ENCODE measurements at places on chromosomes 7 and 10.

- DNase-seq, result no peak
These were observed 299.1 kb downstream of the GRID1 start for GRCh38 chr10:86067436-86068050.

DNA sequence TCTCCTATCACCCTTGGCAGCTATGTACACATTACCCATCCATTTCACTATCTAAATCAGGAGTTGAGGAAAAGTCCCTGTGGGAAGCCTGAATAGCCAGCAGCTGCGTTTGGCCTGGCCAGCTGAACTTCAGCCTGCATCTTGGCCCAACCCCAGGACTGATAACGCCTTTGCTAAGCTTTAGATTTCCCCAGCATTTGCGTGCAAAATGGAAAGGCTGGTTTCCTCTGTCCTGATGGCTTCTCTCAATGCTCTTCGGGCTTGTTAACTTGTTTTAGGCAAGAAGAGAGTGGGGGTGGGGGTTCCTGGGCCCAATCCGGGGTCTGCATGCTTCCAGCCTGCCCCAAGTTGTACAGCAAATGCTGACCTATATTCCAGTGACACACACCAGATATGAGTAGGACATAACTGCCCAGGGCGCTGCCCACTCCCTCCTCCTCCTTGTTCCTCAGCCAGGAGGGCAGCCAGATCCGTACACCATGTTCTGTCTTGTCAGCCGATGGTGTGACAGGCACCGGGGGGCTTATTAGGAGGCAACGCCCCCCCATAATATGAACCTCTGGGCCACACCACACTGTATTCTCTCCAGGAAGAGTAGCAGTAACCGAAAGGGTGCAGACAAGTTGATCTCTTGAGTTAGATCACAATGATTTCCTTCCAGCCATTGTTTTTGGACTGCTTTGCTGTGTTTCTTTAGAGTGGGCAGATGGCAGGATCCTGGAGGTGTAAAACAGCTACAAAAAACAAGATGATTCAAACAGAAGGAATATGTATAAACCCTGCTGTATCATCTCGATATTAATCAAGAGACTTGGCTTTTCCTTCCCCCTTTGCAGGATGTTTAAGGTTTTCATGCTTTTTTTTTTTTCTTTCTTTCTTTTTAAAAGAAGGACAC is 339.0 kb downstream of the RNLS start:
- no peak for DNase-seq

DNA sequence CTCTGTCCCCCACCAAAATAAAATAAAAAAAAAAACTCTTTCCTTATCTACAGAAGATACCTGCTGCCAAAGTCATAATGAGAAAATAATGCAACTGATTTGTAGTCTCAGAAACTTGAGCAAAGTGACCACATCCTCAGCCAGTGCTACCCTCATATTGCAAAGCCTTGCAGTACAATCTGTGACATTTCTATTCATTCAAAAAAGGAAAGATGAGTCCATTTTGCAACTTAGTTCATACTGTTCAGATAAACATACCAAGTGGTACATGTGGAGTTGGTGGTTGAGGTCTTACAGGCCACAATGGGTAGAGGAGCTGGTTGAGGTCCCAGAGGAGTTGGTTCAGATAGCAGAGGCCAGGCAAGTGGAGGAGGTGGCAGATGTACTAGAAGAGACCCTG is 6.5 kb upstream of the EIF5AL1 start:
- no peak for DNase-seq

- DNase-seq, result no peak
These were observed 22.1 kb upstream of the ZC3HAV1 start for GRCh38 chr7:139131601-139132041.

- no peak for DNase-seq
These were observed 6.9 kb downstream of the ABCB8 start for GRCh38 chr7:151035026-151035717.

DNA sequence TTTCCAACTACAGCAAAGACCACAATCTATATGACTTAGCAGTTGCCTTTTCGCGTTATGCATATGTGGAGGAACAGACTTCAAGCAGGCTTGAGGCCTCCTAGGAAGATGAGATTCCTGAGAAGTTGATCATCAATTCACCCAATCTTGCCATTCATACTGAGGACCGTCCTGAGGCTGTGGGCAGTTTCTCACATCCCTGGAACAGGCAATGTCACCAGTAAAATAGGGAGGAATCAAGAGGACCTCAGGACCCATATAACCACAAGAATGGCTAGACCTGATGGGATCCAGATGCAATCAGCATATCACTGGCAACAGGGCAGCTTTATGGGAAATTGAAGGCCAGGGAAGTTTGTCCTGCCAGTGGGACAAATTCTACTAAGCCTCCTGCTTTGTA is 17.3 kb downstream of the KDM7A start:
- DNase-seq, result no peak

- DNase-seq, result no peak
These were observed 174.5 kb downstream of the TPST1 start for GRCh38 chr7:66379542-66380160.

GRCh38 chr10:102245082-102245931 is at the start of gene GBF1:
TSS of gene GBF1 (plus strand) at chr10:102245532. CDS start at chr10:102258939, 13,407 bp downstream.
- peak; percentile 99 for DNase-seq

GRCh38 chr7:134737566-134738345 is 41.7 kb upstream of the CALD1 start:
- DNase-seq, result no peak

GRCh38 chr10:63665670-63666134 is 144.5 kb downstream of the REEP3 start:
- no peak for DNase-seq

GRCh38 chr10:59757966-59758365 is 4.7 kb upstream of the MRLN start:
- DNase-seq, result no peak

DNA sequence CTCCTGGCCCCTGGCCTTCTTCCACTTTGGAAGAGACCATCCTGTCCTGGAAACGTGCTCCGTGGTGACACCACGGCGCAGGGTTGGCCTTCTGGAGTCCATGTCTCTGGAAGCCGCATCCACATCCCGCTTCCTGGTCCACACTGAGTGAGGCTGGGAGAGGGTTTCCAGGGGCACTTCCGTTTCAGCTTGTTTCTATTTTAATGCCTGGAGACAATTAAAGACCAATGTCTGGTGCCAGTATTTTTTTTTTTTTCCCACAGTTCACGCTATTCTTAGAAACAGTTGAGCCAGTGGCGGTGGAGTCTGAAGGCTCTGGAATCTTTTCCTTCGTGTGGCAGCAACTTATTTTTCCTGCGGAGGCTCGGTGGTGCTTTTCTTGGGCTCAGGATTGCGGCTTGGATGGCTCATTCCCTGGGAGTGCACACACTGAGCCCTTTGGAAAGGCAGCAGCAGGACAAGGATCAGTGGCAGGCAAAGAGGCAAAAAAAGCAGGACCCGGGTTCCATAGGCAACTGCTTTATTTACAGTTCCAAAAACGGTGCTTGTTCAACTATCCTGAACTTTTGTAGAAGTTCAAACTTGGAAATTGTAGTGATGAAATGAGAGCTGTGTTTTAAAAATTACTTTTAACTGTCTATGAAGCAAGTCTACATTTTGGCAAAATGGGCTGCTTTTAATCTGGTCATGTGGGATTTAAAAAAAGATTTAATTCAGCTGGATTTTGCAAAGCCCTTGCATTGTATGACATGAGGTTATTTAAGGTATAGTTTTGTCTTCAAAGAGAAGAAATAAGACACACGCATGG is 202.8 kb downstream of the BAMBI start:
- no peak for DNase-seq

GRCh38 chr10:129462257-129462795 is 4.7 kb upstream of the MGMT start:
- no peak for DNase-seq

DNA sequence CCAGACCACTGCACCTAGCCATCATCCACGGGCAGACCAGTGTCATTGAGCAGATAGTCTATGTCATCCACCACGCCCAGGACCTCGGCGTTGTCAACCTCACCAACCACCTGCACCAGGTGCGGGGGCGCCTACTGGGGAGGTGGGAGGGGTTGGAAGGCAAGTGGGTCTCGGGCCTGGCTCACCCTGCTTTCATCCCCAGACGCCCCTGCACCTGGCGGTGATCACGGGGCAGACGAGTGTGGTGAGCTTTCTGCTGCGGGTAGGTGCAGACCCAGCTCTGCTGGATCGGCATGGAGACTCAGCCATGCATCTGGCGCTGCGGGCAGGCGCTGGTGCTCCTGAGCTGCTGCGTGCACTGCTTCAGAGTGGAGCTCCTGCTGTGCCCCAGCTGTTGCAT is 4.6 kb downstream of the NFKB2 start:
- DNase-seq, result no peak

DNA sequence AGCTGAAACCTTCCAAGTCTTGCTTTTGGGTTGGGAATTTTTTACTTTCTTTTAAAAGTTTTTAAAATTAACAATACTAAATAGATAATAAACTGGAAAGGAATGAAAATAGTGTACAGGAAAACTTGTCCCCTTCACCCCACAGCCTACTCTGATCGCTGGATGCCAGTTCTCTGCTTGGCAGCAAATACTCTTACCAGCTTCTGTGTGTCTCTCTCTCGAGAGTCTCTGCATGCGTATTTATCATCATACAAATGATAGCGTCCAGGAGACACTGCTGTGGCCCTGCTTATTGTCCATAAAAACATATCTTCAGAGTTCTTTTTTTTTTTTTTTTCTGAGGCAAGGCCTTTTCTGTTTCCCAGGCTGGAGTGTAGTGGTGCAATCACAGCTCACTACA is 101.5 kb downstream of the CCNY start:
- DNase-seq, result no peak

GRCh38 chr10:62637249-62638061 is 167.1 kb upstream of the ADO start:
- DNase-seq, result no peak

- no peak for DNase-seq
These were observed 3.4 kb upstream of the PNPLA8 start for GRCh38 chr7:108529341-108529740.

- no peak for DNase-seq
These were observed 12.1 kb downstream of the IFIT3 start for GRCh38 chr10:89339875-89340274.

DNA sequence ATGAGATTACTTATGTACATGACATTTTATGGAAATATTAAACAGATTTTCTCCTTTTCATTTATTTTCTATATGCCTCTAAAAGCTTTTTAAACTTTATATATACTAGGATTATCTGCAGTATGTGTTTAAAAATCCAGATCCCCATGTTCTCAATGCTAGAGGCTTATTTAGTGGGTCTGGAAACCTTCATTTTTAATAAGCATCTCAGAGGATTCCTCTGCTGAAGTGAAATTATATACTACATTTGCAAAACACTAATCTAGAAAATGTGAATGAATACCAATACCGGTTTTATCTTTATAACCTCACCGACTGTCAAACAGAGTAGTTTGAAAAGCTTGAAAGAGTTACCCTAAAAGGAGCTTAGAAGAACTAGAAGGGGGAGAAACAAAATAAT is 863.8 kb upstream of the ZWINT start:
- no peak for DNase-seq

GRCh38 chr7:49523870-49524269 is 249.6 kb upstream of the VWC2 start:
- DNase-seq, result no peak

- DNase-seq, result no peak
These were observed 370.6 kb downstream of the PARD3 start for GRCh38 chr10:34444223-34445183.

GRCh38 chr7:71019706-71020105 is 112.2 kb upstream of the GALNT17 start:
- no peak for DNase-seq

DNA sequence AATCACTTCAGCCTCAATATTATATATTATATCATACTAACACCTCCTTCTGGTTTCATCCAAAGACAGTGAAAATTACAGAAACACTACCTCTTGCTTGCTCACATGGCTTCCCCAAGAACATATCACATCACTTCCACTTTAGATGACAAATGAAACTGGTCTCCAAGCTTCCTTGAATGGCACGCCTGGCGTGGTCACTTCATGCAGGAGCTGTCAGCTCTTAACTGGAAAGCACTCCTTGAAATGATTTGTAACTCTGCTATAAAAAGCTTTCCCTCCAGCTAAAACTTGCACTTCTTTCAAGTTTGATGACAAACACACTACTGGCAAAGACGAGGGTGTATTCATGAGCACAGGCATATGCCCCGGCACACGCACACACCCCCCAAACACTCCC is 84.1 kb upstream of the INHBA start:
- no peak for DNase-seq

- DNase-seq, result no peak
These were observed 16.2 kb upstream of the TES start for GRCh38 chr7:116194115-116194514.

- DNase-seq, result no peak
These were observed 86.9 kb downstream of the SIRT1 start for GRCh38 chr10:67971311-67971710.

GRCh38 chr7:29563590-29564495 is at the start of gene PRR15:
TSS of gene PRR15 (plus strand) at chr7:29563835. CDS start at chr7:29566330, 2,495 bp downstream.
- peak; percentile 89 for DNase-seq

DNA sequence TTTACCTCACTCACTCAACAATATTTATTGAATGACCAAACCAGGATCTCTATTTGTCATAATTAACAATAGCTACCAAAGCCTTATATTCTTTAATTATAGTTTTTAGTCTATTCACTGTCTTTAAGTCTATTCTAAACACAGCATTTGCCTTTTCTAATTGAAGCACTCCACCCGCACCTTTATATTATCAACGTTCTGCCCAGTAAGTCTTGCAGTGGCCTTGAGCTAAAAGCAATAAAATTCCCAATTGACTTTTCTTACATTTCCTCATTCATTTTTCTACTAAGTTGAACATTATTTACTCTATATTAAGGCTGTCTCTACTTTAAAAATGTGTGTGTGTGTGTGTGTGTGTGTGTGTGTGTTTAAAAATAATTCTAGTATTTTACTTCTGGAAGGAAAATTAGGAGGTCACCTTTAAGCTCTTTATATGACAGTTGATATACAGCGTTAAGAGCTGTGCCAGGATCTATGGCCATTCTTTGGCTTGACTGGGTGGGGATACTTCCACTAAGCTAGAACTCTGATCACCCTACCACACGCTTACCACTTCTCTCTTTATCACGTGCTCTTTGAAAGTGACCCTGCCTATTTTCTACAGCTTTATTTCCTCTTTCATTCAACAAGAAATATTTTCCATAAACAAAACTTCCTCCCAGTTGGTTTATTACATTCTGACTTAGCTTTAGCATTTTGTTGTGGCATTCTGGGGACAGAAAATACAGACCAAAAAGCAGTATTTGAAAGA is 8.8 kb downstream of the PAPSS2 start:
- DNase-seq, result no peak

- DNase-seq, result peak; percentile 64
These were observed 22.7 kb downstream of the CISD1 start for GRCh38 chr10:58291538-58292174.

GRCh38 chr10:121553511-121554264 is 44.6 kb downstream of the FGFR2 start:
- DNase-seq, result peak; percentile 79

- no peak for DNase-seq
These were observed 46.4 kb upstream of the ATRNL1 start for GRCh38 chr10:115046686-115047236.

GRCh38 chr10:113350311-113351040 is 202.4 kb upstream of the HABP2 start:
- no peak for DNase-seq

Data from NCI-H526 (cell line).